ENCODE measurements at places on chromosomes 3 and 15.

- no peak for DNase-seq
These were observed 257.4 kb downstream of the SQOR start for GRCh38 chr15:45892182-45892581.

DNA sequence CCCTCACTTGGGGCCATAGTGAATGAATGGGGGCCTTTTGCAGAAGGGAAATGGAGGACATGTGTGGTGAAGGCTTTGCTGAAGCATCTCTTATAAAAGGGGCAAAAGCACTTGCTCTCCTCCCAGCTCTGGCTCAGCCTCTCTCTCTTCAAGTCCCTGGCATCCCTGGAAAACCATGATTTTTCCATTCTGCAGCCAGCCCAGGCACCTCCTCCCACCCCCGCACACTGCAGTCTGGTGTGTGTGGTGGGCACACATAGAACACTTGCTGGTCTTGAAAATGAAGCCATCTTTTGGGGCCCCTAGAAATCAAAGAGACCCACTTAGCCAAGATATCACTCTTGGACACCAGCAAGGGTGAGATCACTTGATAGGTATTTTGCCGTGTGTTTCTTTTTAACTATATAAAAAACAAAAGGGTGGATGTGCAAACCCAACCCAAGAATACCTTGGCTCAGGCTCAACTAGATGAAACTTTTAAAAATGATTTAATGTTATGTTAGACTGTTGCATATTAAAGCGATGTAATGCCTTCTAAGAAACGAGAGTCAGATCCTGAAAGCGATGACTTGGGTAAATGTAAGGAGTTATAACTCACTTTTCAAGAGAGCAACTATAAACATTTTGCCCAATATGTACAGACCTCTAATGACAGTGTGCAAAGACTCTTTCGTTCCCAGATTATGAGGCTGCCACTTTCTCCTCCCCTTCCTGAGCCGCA is 16.4 kb upstream of the ALDH1A3 start:
- no peak for DNase-seq

- DNase-seq = no peak
These were observed 1085.2 kb downstream of the NSUN3 start for GRCh38 chr3:95148107-95148506.

DNA sequence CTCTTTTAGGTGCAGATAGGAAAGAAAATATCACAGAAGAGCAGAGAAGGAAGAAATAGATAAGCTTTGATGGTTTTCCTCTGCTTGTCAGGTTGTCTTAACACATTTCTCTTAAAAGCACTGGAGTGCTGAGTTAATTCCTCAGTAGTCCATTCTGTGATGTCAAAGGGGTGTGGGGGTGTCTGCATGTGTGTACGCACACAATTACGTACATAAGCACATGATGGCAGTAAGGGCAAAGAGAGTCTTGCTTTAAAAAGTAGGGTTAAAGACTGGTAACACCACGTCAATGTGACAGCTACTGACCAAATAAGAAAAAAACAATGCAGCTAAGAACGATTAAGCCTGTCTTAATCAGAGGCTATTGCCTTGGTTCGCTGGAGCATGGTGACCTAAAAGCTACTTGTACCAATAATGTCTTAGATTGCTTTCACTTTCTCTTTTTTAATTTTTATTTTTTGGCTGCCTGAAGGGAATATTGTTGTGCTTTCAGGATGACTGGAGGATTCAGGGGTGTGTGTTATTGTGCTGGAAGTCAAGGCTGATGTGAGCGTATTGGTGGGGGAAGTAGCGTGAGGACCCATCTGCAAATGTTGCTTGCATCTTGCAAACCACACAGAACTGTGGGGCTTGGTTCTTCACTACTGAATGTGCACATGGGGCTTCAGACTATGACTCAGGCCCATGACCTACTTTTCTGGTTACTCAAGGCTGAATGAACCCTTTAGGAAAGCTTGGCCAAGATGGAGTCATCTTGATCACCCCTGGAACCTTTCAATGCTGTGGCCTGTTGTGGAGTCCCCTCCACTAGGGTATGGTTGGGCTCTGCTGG is 417.8 kb upstream of the TPM1 start:
- DNase-seq = no peak

- DNase-seq = no peak
These were observed 728.7 kb downstream of the NTRK3 start for GRCh38 chr15:87527875-87528274.
